ENCODE measurements at places on chromosomes 6 and 20. TPM values are rescaled to one million over a fixed set of nuclear protein-coding genes. Genes with fewer than 3 reads are reported as not detected.

- no peak for DNase-seq
Measured at GRCh38 chr20:4067600-4068261, 52.4 kb upstream of the RNF24 start.

- DNase-seq = no peak
Measured at GRCh38 chr6:119162134-119162775, 83.8 kb upstream of the FAM184A start.

DNA sequence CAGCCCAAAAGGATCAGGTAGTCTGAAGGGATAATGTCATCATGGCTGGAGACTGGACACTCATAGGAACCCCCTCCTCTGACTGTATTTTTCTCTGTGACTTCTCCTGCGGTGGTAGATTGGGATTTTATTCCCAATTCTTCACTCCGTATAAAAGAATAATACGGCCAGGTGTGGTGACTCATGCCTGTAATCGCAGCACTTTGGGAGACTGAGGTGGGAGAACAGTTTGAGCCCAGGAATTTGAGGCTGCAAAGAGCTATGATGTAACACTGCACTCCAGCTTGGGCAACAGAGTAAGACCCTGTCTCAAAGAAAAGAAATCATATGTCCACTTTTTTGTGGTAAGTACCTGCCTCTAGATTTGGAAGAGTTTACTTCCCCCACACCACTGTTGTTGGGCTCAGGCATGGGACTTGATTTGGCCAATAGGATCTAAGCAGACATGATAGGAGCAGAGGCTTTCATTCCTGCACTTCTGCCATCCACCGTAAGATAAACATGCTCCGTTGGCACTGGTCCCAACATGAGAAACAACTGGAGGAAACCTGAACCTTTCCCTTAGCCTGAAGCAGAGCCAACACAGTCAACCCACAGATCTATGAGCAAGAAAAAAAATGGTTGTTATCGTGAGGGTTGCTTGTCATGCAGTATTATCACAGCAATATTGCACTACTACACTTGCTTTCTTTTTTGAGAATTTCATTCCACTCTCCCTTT is 82.0 kb downstream of the JPH2 start:
- DNase-seq = no peak

TCP11 gene
- total RNA-seq = not detected

BMP2 gene
- total RNA-seq = 0.12 TPM

All from activated T-helper 1 cell treated with anti-CD3 and anti-CD28 coated beads, Interleukin-12 subunit alpha, Interleukin-12 subunit beta, Interleukin-2, Interleukin-4 antibody, amounts not matched to agents 30 ng/mL and 10 ng/mL and 1 ng/mL, durations not matched to agents 14 hours and 24 hours and 36 hours (primary cell).